H4 (cell line): ENCODE measurements at places on chromosomes 6 and 20.
A peak's percentile ranks its signal among the peaks of the same experiment; 100 is the strongest.

DNA sequence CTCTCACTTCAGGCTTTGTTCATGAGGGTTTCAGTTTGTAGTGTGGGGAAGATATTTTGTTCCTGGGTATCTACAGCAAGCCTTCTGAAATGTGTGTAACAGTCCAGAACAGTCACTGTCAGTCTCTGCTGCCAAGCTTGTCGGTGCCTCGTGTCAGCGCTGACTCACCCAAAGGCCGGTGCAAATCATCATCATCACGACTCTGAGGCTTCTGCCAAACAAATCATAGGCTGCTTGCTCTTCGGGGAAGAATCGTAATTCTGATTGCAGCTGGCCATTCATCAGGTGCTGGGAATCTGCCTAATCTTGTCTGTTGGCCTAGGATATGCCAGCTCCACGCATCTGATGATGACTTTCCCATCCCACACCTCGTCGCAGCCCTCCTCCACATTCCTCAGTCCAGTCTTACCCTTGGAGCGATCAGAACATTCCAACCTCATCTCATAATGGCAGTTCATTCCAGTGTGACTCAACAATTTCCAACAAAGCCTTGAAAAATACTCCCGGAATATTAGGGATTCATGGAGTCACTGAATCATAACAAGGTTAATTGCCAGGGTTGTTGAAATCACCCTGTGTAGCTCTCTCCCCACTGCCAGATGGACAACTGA is 40.9 kb downstream of the ALDH8A1 start:
- DNase-seq, result peak; percentile 44

DNA sequence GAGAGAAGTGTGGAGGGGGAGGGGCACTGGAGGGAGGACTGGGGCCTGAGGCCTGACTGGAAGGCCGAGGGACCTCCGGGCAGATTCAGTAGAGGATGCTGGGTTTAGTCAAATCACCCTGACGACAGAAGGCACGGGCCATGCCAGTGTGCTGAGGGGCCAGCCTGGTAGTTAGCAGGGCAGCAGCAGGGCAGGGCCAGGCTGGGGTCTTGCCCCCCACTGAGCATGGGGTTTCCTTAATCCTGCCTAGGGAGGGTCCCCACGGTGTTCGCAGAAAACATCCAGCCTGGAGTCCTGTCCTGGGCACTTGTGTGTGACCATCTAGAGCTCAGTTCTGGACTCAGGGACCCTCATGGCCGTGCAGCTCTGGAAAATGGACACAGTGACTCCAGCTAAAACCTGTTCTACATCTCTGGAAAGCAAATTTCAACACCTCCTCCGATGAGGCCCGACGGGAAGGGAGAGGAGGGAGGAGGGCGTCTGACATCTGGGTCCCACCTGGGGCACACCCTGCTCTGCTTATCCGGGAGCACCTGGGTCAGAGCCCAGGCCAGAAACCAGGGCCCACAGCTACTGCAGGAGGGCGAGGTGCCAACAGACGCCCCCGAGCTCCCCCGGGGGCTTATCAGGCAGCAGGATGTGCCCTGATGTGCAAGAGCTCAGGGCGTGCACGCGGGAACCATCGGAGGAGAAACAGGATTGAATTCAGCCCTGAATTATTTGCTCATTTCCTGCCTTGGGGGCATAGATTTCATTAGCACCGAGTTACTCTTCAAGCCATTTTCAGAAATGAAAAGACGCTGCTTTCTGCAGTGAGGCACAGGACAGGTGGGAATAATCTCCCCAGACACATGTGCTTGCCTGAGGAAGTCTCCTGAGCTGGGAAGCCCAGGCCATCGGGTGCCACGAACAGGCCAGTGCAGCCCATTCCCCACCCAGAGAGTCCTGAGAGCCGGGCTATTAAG is 78.0 kb upstream of the MPC1 start:
- DNase-seq, result no peak

DNA sequence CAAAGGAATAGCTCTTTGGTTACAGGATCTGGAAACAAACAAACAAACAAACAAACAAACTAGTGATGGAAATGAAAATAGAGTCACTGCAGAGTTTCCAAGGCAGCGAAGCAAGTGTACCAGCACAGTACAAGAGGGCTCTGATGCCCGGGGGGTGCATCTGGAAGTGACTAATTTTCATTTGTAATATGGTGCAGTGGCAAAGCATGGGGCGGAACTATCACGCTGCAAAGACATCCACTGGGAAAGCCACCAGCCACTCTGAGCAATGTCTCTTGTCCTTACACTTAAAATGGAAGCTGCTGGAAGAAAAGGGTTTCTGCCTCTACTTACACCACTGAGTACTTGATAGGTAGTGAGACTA is 44.4 kb upstream of the NEDD9 start:
- no peak for DNase-seq

- peak; percentile 25 for DNase-seq
Measured at GRCh38 chr6:7691675-7692452, 34.0 kb upstream of the BMP6 start.

GRCh38 chr6:152150196-152150595 is 342.7 kb downstream of the ESR1 start:
- no peak for DNase-seq

DNA sequence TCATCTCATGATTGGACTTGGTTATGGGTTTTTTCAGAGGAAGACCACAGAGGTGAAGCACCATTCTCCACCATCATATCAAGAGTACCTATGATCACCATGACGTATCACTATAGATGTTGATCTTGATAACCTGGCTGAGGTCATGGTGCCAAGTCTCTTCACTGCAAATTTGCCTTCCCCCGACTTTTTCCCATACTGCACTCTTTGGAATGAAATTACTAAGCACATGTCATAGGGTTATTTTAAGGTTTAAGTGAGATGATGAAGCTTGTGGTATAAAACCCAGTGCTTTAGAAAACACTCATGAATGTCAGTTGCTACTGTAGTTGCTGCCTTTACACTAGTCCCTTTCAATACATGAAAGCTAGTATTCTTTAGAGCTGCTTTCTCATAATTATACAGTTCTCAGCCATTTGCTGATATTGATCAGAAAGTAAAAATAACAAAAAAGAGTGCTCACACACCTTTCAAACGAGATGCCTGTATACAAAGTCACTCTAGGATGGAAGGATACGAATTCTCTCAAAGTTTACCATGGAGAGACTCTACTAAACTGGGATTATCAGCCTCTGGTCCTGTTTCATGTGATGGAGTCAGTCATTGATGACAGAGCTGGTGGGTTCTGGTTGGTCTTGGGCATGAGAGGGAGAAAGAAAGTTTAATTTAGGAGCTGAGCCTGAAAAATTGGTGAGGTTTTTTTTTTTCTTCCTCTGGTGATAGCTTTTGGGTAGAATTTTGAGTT is 228.1 kb downstream of the PRL start:
- DNase-seq, result no peak

- DNase-seq, result no peak
Measured at GRCh38 chr20:43043887-43044286, 145.8 kb downstream of the PTPRT start.

DNA sequence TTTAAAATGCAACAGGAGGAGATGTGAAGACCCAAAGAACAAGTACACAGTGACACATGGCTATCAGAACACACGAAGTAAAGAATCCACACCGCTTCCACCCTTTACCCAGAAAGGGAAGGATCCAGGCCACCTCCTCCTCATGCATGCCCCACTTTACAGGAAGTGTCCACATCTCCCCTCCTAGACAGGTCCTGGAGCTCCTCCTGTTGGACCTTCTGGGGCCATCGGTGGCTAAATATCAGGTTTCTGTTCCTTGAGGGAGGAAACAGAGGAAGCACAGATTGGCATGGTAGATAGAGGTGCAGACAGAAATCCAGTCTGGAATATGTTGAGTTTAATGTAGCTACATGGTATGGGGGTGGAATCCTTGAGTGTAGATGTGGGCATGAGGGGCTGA is 10.9 kb downstream of the NINL start:
- DNase-seq, result no peak

GRCh38 chr20:14521016-14521415 is 183.6 kb upstream of the FLRT3 start:
- DNase-seq, result no peak

DNA sequence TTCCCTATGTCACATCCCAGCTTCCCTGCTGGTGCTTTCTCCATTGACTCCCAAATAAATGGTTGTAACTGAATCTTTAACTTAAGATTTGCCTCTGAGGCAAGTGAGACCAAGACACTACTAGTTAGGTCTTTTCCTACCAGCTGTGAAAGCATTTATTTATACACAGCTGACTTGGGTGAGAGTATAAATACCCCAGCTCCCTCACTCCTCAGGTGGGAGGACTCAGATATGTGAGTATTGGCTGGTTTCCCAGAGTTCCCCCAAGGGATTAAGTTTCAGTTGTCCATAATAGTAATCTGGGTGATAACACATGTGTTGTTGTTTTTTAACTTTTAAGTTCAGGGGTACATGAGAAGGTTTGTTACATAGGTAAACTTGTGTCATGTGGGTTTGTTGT is 49.8 kb downstream of the CFAP61 start:
- DNase-seq, result no peak

- no peak for DNase-seq
Measured at GRCh38 chr6:64482631-64483030, 847.0 kb downstream of the PHF3 start.

- no peak for DNase-seq
Measured at GRCh38 chr6:127263481-127263880, 3.2 kb upstream of the RNF146 start.

- no peak for DNase-seq
Measured at GRCh38 chr6:170311696-170312095, 5.1 kb downstream of the FAM120B start.

DNA sequence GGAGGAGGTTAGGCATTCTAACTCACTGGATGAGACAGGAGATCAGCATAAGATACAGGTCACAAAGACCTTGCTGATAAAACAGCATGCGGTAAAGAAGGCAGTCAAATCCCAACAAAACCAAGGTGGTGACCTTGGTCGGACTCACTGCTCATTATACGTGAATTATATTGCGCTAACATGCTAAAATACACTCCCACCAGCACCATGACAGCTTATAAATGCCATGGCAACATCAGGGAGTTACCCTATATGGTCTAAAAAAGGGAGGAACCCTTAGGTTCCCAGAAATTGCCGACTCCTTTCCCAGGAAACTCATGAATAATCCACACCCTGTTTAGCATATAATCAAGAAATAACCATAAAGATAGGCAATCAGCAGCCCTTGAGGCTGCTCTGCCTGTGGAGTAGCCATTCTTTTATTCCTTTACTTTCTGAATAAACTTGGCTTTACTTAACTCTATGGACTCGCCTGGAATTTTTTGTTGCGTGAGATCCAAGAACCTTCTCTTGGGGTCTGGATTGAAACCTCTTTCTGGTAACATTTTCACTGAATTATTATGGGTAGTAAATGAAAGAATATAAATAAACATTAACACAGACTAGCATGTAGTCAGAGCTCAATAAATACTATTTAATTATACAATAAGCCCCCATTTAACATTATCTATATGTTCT is 3.0 kb upstream of the LAMA4 start:
- DNase-seq, result no peak

- no peak for DNase-seq
Measured at GRCh38 chr20:51926670-51927305, 124.5 kb upstream of the SALL4 start.

GRCh38 chr6:133889557-133890403 is 867 bp downstream of the TCF21 start:
- DNase-seq, result no peak
